Activated CD4-positive, alpha-beta memory T cell treated with anti-CD3 and anti-CD28 coated beads, Interleukin-2, amount 10 ng/mL, durations not matched to agents 7 days and 5 days (primary cell): ENCODE measurements at places on chromosomes 3 and 15. TPM values are rescaled to one million over a fixed set of nuclear protein-coding genes. Genes with fewer than 3 reads are reported as not detected.

MUC20 gene
- 2.8 TPM for total RNA-seq

PRTG gene
- not detected for total RNA-seq

LINGO1 gene
- total RNA-seq = not detected

UBAP1L gene
- total RNA-seq = 3.0 TPM

OR5K2 gene
- total RNA-seq = not detected
